K562 (cell line): ENCODE measurements at places on chromosomes 16 and 17. TPM values are rescaled to one million over a fixed set of nuclear protein-coding genes. Genes with fewer than 3 reads are reported as not detected.

Gene APPBP2
- total RNA-seq = 14.7 and 15.4 TPM in 2 replicates

Gene MYH3
- total RNA-seq = 0.07 and 0.35 TPM in 2 replicates

Gene TPSG1
- total RNA-seq = not detected in 2 replicates

Gene ATP1B2
- total RNA-seq = 4.7 and 5.4 TPM in 2 replicates

Gene TBX2
- total RNA-seq = 0.13 and 0.18 TPM in 2 replicates

Gene MYH8
- total RNA-seq = not detected in 2 replicates

Gene ABCA9
- total RNA-seq = not detected in 2 replicates

Gene JPT1
- 243 and 245 TPM in 2 replicates for total RNA-seq

Gene ADAM11
- total RNA-seq = 0.18 and 0.31 TPM in 2 replicates

Gene KRT27
- total RNA-seq = 0.11 TPM in 1 of 2 replicates, not detected in the other

Gene SLC5A10
- total RNA-seq = not detected in 2 replicates

Gene P2RX1
- total RNA-seq = 15.3 and 20.3 TPM in 2 replicates

Gene OTOP2
- total RNA-seq = 0.18 and 0.27 TPM in 2 replicates

Gene MMP25
- 0.09 TPM in 1 of 2 replicates, not detected in the other for total RNA-seq

Gene LITAFD
- total RNA-seq = not detected in 2 replicates

Gene UBALD1
- total RNA-seq = 31.7 and 38.0 TPM in 2 replicates

GRCh38 chr16:76535-77272, 1.3 kb upstream of the MPG start:
- peak overlapping the region; percentile 89 for H3K27ac ChIP-seq
- no peaks in the 10 kb centered on the region for H3K27me3 ChIP-seq
- H3K4me1 ChIP-seq = peaks cover 74% of the 10 kb centered on the region
- peak overlapping the region; percentile 93 for H3K4me3 ChIP-seq
- H3K36me3 ChIP-seq = peaks cover 19% of the 10 kb centered on the region; the same call in 2 of the 3 replicates

- no peak overlapping the region for H3K4me3 ChIP-seq
- no peaks in the 10 kb centered on the region; the same call in 2 of the 3 replicates for H3K27me3 ChIP-seq
- H3K36me3 ChIP-seq = no peaks in the 10 kb centered on the region
These were observed 57.5 kb upstream of the DOC2B start for GRCh38 chr17:238964-239259.

DNA sequence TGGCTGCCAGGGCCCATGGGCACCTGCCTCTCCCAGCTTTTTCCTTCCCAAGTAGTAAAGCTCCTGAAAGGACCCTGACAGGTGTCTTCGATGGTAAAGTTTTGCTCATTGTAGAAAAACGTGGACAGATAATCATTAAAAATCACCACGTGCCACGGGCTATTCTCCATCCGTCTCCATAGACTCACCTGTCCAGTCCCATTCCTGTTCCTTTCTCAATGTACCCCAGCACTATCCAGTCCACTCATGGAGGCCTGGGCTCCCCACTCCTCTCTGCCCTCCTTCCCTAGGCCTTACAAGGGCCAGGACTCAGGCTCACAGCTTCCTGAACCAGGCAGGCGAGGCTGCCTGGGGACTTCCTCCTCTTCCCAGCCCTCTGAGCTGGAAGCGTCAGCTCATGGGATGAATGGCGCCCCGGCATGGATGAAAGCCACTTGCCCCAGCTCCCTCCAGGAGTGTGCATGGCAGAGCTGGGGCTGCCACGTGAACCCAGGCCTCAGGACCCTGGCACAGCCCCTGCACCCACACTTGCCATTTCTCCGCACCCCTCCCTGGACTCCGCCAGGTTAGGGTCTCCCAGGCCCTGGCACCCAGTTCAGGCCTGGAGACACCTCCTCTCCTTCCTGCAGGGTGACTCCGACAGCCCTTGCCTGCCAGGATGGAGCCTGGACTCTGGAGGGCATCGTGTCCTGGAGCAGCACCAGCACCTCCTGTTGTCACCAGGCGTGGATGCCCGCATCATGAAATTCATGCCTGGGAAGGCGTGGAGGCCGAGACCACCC, 8.8 kb downstream of the CTRB1 start:
- no peak overlapping the region for H3K27ac ChIP-seq
- no peak for DNase-seq
- H3K4me3 ChIP-seq = no peak overlapping the region

- DNase-seq = no peak
- no peaks in the 10 kb centered on the region for H3K27me3 ChIP-seq
These were observed 37.0 kb upstream of the USP7 start for GRCh38 chr16:9000664-9001063.

DNA sequence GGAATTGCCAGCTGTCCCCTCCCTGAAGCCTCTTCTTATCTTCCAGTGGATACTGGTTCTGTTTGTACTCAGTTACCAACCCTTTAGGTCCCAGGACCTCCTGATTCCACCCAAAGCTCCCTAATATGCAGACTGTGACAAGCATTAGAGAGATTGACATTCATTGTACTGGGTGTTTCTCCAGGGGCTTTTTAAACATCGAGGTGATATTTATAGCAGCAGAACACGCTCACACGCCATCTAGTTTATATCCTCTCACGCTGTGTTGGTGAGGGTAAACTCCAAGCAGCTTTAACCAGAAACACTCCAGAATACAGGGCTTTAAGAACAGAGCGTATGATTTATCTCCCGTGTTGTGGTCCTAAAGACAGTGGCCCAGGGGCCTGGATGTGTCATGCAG, 238.4 kb downstream of the IRF8 start:
- DNase-seq = no peak
- H3K4me1 ChIP-seq = no peaks in the 10 kb centered on the region
- peaks cover 37% of the 10 kb centered on the region for H3K27me3 ChIP-seq
- no peak overlapping the region for H3K4me3 ChIP-seq
- H3K27ac ChIP-seq = no peak overlapping the region

- H3K4me3 ChIP-seq = peak overlapping the region; percentile 87
- peaks cover 60% of the 10 kb centered on the region for H3K36me3 ChIP-seq
- H3K27ac ChIP-seq = peak overlapping the region; percentile 96
- H3K4me1 ChIP-seq = peaks cover 39% of the 10 kb centered on the region
- no peak for DNase-seq
These were observed 2.1 kb downstream of the TRAF4 start for GRCh38 chr17:28745786-28746411.

- H3K4me1 ChIP-seq = peaks cover 6% of the 10 kb centered on the region
- no peak for DNase-seq
- no peak overlapping the region for H3K27ac ChIP-seq
These were observed 4.8 kb upstream of the TBX2 start for GRCh38 chr17:61394630-61395408.

GRCh38 chr17:40356990-40357881, 7.3 kb downstream of the GJD3 start:
- H3K27me3 ChIP-seq = no peaks in the 10 kb centered on the region
- H3K36me3 ChIP-seq = peaks cover 29% of the 10 kb centered on the region; the same call in 2 of the 3 replicates
- DNase-seq = no peak

DNA sequence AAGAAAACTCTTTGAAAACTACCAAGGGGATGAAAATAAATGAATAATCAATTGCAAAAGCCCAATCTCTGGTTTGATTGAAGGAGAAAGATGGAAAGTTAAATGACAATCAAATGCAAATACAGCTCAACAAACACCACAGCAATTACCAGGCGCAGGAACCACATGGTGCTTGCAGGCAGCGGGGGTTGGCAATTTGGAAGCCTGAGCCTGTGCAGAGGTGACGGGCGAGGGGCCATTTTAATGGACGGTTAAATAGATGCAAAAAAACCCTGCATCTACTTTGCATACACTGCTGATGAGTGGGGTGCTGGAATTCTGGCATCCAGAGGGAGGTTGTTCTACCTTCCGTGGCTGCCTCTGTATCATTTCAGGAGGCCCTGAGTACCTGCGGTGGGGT, 4.8 kb upstream of the SEZ6 start:
- no peaks in the 10 kb centered on the region for H3K36me3 ChIP-seq
- no peak overlapping the region for H3K4me3 ChIP-seq
- DNase-seq = no peak
- no peak overlapping the region for H3K27ac ChIP-seq

DNA sequence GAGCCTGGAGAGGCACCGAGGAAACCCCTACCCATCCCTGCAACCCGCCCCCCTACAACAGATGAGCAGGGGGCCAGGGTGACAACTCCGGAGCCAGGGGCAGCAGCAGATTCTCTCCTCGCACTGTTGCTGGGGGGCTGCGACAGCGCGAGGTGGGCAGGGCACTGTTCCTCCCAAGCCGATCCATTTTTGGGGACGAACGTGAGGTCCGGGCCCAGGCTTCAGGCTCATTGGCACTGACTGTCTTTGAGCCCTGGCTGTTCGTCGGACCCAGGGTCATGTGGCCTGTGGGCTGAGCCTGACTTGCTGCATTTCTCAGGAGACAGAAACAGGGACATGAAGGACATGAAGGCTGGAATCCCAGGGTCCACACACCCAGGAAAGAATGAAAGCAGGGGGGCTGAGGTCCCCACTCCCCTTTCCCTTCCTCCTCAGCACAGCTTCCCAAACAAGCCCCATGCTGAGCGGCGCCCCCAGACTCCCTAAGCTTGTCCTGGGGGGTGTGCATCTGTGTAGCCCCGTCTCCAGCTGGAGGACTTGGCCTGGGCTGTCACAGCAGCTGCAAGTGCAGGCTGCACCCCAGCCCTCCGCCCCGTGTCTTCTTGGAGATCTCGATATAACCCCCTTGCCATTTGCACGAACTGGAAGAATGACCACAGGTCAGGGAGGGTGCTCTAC, 18.7 kb downstream of the CEP295NL start:
- H3K4me3 ChIP-seq = no peak overlapping the region
- H3K36me3 ChIP-seq = no peaks in the 10 kb centered on the region

GRCh38 chr16:13351181-13351580, 449.8 kb downstream of the SHISA9 start:
- H3K36me3 ChIP-seq = no peaks in the 10 kb centered on the region
- no peak overlapping the region for H3K27ac ChIP-seq
- no peak for DNase-seq
- no peak overlapping the region for H3K4me3 ChIP-seq
- no peaks in the 10 kb centered on the region for H3K27me3 ChIP-seq
- H3K4me1 ChIP-seq = no peaks in the 10 kb centered on the region

DNA sequence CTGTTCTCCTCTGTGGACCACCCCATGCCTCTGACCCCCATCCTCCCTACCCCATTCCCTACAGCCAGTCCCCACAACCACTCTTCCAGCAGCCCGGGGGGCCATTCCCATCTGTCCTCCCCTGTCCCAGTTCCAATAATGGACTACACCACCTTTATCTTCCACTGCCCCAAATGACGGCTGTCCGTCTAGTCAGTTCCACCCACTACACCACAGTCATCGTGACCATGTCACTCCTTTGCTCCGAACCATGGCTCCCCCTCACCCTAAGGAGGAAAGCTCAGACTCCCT, 15.3 kb downstream of the PDP2 start:
- no peak overlapping the region for H3K27ac ChIP-seq
- DNase-seq = no peak
- no peaks in the 10 kb centered on the region for H3K27me3 ChIP-seq
- no peak overlapping the region for H3K4me3 ChIP-seq
- peaks cover 28% of the 10 kb centered on the region for H3K4me1 ChIP-seq

DNA sequence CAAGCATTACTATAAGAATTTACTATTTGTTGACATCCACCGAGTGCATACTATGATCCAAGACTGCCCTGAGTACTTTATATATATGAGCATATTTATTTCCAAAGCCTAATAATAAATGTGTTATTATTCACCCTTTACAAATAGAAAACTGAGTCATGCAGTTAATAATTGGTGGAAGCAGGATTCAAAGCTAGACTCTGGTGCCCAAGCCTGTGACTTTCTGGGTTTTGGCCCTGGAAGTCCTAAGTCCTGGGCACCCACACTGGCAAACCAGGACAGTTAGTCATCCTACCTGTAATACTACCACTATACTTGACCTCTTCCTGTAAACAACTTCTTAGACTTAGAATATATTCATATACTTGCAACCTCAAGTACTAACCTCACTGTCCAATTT, 257.4 kb upstream of the IRX5 start:
- no peak for DNase-seq
- H3K4me1 ChIP-seq = no peaks in the 10 kb centered on the region
- H3K4me3 ChIP-seq = no peak overlapping the region
- no peaks in the 10 kb centered on the region for H3K27me3 ChIP-seq

DNA sequence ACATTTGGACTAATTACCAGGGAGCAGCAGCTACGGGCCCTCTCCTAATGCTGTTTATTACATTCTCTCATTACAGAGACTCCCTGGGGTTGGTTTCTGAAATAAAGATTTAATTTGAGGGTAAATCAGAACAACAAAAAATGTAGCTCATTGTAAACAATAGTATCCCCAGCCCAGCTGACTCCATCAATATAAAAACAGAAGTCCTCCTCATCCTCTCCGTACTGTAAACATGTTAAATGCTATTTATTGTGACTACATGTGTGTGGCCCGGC, 670.4 kb downstream of the TOX3 start:
- no peaks in the 10 kb centered on the region for H3K27me3 ChIP-seq
- no peak overlapping the region for H3K4me3 ChIP-seq
- no peaks in the 10 kb centered on the region for H3K4me1 ChIP-seq
- DNase-seq = no peak

- DNase-seq = no peak
- H3K27me3 ChIP-seq = peaks cover 60% of the 10 kb centered on the region
- no peak overlapping the region for H3K4me3 ChIP-seq
- no peak overlapping the region for H3K27ac ChIP-seq
- no peaks in the 10 kb centered on the region for H3K4me1 ChIP-seq
These were observed 231.2 kb downstream of the KATNIP start for GRCh38 chr16:27781195-27781524.

DNA sequence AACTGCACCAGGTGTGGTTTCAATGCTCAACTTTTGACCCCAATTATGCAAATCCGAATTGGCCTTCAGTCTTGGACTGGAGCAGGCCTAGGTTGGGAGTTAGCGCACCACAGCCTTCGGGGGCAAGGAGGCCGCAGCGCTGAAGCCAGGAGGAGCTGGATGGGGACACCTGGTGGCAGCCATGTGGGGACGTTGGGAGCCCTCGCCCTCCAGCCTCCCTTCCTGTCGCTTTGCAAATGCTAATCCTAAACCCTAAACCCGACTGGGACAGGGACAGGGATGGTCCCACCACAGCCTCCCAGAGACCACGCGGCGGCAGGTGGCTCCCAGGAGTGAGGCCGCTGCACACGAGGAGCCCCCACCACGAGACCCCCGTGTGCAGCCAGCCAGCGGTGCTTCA, 58.7 kb downstream of the KLHDC4 start:
- no peaks in the 10 kb centered on the region for H3K27me3 ChIP-seq
- peaks cover 81% of the 10 kb centered on the region; the same call in 2 of the 3 replicates for H3K36me3 ChIP-seq
- H3K4me3 ChIP-seq = no peak overlapping the region
- H3K4me1 ChIP-seq = no peaks in the 10 kb centered on the region
- H3K27ac ChIP-seq = no peak overlapping the region
- no peak for DNase-seq

DNA sequence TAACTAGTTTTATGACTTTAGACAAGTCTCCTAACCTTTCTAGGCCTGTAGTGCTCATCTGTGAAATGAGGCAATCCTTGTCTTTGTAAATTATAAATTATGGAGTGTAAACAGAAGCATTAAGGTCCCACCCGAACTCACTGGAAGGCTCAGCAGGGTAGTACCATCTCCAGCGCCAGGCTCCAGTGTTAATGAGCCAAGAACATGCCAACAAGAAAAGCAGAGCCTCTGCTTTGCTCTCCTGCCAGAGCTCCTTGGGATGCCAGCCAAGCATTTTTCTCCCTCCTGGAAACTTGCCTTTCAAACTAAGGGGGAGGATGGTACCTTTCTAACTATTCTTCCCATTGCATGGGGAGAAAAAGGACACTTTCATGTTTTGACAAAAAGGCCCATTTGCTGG, 14.9 kb downstream of the LIMD2 start:
- H3K27me3 ChIP-seq = no peaks in the 10 kb centered on the region
- H3K4me3 ChIP-seq = no peak overlapping the region
- peaks cover 29% of the 10 kb centered on the region; the same call in 2 of the 3 replicates for H3K36me3 ChIP-seq
- H3K4me1 ChIP-seq = no peaks in the 10 kb centered on the region
- no peak for DNase-seq
- no peak overlapping the region for H3K27ac ChIP-seq

GRCh38 chr17:33596899-33597298, 303.8 kb upstream of the ASIC2 start:
- no peak overlapping the region for H3K27ac ChIP-seq
- peaks cover 3% of the 10 kb centered on the region; the same call in 1 of the 3 replicates for H3K27me3 ChIP-seq
- no peaks in the 10 kb centered on the region for H3K36me3 ChIP-seq
- no peaks in the 10 kb centered on the region for H3K4me1 ChIP-seq
- no peak for DNase-seq
